Fibroblast of the conjunctiva (primary cell): ENCODE measurements at places on chromosomes 5 and 9.

DNA sequence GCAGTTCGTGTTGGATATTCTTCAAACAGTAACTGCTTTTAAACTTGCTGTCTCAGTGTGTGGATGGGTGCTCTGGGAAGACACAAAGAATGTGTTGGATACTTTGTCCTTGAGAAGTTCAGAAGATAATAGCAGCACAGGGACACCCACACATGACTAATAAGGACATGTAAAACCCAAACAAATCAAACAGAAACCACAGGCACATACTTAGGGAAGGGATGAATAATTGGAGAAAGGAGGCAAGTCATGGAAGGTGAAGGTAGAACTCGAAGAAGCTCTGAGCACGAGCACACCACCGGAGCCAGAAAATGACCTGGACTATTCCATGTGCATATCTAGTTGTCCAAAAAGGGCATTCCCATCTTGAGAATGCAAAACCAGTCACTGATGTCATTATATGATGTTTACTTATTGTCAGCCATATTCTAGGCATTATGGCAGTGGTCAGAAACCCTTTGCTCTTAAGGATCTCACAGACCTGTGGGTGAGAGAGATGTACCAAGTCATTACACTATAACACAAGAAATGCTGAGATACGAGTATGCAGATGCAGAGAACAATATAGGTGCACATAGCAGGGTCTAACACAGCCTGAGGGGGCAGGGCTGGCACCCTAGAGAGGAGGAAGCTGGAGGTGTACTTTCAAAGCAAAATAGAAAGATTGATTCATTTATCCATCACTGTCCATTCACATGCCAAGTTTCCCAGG, 152.9 kb downstream of the PIK3R1 start:
- DNase-seq = no peak

DNA sequence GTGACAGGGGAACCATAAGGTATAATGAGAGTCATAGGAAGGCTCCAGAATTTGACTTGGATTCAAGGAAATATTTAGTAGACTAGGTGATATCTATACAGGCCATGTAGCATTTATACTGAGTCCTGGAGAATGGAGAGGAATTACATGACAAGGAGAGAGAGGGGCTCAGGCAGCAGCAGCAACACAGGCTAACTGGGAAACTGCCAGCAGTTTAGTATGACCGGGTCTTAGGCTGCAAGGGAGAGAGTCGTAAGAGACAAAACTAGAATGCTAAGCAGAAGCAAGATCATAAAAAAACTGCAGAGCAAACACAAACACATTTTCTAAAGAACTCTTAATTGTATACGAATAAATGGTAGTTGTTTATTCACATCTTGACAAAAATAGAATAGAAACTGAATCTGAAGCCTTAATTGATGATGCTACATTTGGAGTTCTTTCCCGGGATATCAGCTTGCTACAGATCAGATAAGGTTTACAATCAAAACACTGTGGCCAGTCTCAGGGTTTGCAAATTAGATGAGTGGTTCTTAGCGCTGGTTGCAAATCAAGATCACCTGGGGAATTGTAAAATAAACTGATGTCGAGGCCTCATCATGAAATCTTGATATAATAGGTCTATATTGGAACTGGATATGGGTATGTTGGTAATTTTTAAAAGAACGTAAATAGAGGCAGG, 480.0 kb upstream of the C9orf72 start:
- no peak for DNase-seq

- DNase-seq = no peak
Measured at GRCh38 chr5:91645347-91645746, 262.2 kb upstream of the ARRDC3 start.

- no peak for DNase-seq
Measured at GRCh38 chr5:145521523-145521922, 313.6 kb downstream of the PRELID2 start.

DNA sequence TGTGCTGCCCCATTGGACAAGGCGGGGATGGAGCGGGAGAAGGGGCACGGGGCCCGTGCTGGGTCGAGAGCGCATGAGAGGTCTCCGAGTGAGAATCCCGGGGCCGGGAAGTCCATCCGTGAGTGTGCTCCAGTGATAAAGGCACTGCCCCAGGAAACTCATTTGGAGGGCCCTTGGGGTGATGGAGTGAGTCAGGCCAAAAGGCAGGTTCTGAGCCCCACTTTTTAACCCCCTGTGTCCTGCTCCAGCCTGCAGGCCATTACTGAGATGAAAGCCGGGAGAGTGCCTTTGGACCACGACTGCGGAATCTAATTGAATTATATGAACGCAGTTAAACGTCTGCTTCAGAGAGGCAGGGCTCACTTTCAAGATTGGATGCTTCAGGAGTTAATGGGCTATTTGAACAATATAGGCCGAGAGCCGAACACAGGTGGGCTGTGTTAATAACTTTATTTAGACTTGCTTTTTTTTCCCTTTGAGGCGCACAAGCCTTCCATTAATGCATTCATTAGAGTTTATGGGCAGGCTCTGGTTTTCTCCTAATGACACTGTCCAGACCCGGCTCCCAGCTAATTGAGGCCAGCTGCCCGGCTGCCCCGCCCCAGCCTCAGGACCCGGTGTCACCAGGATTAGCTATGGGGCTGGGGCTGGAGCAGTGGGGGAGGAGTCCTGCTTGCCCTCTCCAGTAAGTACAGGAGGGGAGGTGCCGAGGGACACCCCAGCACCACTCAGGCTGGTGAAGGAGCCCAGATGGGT, 79.1 kb upstream of the LMX1B start:
- DNase-seq = no peak

DNA sequence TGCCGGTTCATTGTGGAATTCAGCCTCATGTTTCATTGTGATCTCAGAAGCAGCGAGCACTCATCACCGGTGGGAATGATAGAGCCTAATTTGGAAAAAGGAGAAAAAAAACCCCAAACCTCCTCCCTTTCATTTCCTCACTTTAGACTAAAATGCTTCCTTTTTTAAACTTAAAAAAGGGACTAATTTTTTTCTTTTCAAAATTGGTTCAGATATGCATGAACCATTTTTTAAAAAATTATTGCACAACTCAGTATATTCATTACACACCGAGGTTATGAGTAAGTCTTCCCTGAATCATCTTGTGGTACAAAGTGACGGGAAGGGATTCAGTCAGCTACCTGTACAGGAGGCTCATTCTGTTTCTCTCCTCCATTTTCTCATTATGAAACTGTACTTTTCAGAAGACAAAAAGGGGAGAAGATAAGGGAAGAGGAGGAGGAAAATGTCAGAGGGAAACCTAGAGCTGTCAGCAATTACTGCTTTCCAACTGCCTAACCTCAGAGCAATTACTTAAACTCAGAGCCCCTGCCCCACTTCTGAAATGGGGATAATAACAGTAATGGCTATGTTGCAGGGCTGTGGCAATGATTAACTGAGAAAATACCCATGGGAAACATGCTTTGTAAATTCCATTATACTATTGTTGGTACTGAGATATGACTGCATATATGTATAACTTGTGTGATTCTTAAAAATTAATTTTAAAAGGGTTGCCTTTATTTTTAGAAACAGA, 24.0 kb downstream of the GALNT10 start:
- no peak for DNase-seq

- no peak for DNase-seq
Measured at GRCh38 chr5:82497242-82497641, 219.1 kb upstream of the RPS23 start.

- no peak for DNase-seq
Measured at GRCh38 chr9:130172858-130173665, 858 bp downstream of the NCS1 start.
